ENCODE measurements at places on chromosomes 5 and 9.

DNA sequence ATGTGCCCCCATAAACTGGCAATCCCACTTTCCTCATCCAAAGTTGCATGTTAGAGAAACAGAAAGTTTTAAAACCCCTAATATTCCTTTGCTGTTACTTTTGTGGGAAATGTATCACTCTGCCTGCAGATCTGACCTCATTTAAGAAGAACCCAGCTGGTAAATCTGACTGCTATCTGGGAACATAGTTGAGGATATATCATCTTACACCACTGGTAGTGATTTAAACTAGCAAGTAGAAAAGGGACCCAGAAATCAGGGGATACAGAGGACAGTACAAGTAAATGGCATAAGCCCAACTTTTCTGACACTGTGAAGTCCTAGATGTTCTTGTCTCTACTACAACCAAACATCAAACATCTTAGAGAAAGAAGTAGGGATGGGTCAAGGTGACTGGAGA, 1060.5 kb upstream of the DMAC1 start:
- no peak for DNase-seq

DNA sequence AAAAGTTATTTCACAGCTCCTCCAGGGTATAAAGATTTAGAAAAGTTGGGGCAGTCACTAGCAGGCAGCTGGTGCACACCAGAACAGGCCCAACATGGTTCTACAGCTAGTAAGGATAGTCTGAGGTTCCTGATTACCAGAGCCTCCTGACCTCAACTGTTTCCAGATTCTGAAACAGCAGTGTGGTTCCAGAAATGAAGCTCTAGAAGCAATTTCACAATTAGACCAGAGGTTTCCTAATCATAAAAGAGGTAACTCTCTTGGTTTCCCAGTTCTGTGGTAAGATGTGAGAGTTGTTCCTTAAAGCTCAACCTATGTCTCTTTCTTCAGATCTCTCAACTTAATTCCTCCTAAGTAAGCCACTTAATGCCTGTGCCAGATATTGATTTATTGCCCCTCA, 11.9 kb downstream of the AGTPBP1 start:
- DNase-seq = peak; percentile 89

DNA sequence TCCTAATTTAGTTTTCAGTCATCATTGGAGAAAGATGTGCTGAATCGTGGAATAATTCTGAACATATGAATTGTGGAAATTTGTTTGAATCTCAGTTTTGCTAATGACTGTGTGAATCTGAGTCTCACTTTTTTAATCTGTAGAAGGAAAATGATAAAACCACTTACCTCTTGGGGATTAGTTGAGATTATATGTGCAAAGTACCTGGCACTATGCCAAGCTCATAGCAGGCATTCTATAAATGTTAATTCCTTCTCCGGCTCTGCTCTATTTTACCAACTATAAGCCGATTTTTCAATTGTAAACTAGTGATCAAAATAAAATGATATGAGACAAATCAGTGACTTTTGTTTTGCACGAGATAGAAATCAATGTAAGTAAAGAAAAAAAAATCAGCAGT, 290.8 kb downstream of the TRPM3 start:
- no peak for DNase-seq

DNA sequence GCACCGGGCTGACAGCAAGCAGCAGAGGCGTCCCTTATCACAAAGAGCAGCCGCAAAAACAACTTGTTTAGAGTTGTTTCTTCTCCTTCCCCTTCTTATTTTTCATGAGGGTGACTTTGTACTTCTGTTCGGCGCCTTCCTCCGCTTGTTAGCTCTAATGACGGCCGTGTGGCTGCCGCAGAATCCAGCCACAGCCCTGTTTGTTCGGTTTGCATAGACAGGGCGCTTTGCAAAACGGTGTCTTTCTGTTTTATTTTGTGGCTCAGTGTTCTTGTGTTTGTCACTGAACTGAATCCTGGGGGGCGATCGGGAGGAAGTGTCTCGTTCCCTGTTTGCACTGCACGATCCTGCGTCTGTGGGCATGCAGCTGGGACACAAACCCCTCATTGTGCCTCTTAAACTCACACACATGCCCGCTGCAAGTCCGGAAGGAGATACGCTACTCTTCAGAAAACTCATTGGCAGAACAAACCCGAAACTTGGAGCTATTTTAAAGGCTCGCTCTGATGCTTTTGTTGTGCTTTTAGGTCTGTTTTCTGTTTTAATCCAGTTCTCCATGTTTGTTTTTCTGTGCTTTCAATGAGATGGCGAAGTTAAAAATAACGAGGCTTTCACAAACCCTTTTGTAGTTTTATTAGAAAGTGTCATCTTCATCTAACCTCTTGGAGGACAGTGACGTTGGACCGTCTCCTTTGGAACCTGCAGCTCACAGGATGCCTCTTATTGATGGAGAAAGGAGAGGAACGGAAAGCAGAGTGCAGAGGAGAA, 213.9 kb downstream of the IRX2 start:
- no peak for DNase-seq

- DNase-seq = no peak
Measured at GRCh38 chr5:67248703-67249589, 52.3 kb upstream of the CD180 start.

- DNase-seq = peak; percentile 69
Measured at GRCh38 chr5:74766418-74766848, 484 bp downstream of the GFM2 start.

- DNase-seq = no peak
Measured at GRCh38 chr5:77881528-77881927, 105.4 kb upstream of the TBCA start.

DNA sequence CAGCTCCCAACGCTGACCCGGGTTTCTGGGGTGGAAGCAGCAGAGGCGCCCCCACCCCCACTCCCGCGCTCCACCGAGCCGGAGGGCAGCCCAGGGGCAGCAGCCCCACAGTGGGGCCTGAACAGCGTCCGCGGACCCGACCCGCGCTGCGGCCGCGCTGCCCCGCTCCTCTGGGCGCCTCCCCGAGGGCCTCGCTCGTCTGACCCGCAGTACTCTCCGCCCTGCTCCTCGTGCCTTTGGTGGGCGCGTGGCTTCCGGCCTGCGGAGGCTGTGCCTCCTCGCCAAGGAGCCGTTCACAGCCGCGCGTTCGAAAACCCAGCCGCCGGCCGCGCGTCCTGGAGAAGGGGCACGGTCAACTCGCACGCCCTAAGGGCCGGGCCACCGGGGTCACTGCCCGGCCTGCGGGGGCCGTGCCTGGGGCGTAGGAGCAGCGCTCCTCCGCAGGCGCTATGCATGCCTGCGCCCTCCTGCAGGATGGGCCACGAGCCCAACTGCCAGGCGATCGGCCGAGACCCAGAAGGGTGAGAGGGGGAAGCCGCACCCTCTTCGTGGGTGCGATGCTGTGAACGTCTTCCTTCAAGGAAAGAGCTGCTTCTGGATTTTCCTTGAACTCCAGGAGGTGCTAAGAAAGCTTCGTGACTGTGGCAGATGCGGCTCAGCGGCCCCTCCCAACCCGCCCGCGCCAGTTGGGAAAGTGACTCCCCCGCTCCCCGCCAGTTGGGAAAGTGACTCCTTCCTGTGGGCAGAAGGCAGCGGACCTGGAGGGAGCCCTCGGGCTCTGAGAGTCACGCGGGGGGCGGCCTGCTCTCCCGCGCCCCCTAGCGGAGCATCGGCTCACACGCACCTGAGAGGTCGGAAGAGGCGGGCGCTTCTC, 82.7 kb downstream of the HSD17B3 start:
- DNase-seq = peak; percentile 58

- peak; percentile 55 for DNase-seq
Measured at GRCh38 chr9:99056886-99057664, 47.8 kb upstream of the TGFBR1 start.

DNA sequence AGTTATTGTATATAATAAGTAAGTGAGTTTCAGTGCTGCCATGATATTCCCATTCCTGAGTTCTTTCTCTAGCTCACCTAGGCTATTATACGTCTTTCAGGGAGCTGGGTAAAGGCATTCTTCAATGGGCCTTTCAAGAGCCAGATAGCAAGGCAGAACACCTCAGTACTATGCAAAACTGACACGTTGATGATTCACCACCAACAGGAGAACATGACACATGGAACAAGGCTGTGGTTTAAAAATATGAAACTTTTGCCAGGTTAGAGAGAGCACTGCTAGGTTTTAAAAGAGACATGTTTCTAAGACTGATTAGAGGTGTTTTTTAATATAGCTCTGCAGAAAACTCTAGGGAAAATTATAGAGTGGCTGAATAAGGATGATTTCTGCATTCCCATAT, 95.9 kb downstream of the UGCG start:
- DNase-seq = no peak

- no peak for DNase-seq
Measured at GRCh38 chr9:18437315-18438201, 36.4 kb upstream of the ADAMTSL1 start.

GRCh38 chr5:66285343-66285922, 141.3 kb downstream of the SREK1 start:
- no peak for DNase-seq

DNA sequence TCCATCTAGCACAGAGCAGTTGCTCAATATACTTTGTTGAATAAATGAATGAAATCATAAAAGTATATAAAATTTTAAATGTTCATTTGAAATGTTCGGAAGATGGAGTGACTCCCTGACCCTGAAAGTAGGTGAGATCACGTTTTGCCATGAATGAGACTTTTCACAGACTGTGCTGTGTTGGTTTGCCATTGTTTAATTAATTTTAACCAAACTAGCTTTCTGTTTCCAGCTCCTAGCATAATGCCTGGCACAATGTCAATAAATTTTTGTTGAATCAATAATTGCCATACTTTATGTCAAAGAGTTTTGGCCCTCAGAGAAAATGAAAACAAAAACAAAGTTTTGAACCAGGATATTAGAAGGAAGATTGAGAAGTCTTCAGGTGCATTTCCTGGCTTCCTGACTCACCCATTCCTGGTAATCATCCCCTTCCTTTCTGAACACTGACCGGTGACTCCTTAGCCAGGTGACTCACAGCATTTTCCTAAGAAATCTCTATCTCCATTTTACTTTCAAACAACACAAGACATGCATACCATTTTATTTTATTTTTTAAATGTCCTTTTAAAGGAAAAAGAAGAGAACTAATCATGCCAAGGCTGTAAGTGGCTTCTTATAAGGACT, 15.1 kb downstream of the SLC28A3 start:
- DNase-seq = no peak

GRCh38 chr9:136512651-136513071, 29.8 kb upstream of the SEC16A start:
- DNase-seq = peak; percentile 15

DNA sequence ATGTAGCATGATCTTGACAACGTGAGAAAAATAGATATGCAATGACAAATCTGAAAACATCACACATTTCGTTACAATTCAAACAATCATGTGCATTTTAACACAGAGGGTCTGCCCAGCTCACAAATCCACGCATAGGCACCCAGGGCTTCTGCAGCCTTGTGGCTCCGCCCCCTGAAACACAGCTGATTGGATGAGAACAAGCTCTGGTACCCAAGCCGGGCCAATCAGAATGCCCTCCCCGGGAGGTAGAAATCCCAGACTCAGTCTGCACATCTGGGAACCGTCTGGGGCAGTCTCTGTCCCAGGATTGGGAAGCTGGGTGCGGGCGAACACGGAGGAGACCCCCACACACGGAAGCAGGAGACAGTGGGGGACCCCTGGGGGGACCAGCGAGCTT, 137.5 kb downstream of the GAPVD1 start:
- DNase-seq = no peak

DNA sequence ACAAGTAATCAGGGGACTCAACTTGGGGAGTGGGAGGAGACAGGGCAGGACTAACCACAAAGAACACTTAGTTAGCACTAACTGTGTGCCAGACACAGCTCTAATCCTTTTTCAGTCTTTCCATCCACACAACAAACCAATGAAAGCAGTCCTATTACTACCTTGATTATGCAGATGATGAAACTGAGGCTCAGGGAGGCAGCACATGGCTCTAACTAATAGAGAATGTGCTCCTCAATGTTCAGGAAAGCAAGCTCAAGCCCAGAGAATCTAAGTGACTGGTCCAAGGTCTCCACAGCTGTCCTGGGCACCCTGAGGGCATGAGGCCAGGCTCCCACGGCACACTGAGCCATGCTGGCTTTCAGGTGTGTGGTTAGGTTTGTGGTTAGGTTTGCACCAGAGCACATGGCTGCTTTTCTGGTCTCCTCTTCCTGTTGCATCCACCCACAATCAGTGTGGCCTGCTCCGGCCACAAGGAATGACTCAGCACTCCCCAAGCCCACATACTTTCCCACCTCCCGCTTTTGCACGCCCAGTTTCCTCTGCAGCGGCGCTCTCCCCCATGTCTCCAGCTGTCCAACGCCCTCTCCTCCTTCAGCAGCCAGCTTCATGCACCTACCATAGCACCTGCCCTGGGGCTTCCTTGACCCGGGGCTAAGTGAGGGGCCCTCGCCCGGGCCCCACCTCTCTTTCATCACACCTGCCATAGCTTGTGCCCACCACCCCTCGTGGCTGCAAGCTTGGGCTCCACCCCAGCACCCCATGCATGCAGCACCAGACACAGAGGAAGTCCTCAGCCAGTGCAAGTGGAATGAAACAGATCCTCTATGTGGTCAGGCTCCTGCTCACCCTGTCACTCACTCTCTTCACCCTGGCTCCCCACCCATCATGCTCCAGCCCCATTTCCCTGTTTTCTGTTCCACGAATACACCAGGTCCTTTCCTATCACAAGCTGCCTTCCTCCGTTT, 133.1 kb downstream of the GABBR2 start:
- DNase-seq = peak; percentile 33

DNA sequence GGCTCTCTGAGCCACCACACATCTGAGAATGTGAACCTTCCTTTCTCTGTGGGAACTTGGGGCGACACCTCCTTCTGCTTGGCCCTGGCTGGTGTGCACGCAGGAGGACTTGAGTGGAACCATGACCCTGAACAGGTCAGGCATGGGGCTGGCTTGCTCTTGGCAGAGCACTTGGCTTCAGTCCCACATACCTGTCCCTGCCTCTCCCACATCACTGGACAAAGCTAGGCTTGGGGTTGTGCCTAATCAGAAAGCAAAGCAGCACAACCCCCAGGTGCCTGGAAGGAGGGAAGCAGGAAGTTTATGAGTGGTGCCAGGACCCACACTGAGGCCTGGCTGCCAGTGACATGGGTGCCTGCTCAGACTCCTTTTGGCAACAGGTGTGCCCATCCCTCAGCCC, 13.2 kb downstream of the GADD45G start:
- no peak for DNase-seq

DNA sequence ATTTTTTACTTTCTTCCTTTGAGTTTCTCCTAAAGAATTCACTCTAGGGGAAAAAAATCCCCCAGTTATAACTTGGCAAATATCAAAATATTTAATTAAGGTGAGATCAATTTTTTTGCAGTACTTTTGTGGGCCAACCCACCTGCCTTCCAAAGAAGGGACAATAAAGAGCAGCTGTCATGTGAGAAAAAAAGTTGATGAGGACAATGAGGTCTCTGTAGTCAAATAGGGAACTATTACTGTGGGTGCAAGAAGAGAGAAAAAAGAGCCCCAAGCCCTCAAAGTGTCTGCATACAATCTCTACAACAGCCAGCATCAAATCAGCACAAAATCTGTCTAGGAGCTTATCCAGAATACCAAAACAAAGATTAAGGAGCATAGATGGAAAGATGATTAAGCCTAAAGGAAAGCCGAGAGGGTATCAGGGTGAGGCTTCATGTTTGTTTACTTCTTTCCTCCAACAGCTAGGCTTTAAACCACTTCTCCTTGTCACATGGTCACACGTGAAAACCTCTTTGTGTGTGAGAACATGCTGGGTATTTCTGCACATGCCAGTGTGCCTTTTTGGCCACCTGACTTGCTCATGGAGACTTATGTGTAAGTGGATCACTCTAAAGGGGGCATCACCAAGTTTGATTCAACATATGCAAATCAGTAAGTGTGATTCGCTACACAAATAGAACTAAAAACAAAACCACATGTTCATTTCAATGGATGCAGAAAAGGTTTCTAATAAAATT, 19.2 kb upstream of the FYB1 start:
- no peak for DNase-seq
